ENCODE measurements at places on chromosomes 12 and 14.

DNA sequence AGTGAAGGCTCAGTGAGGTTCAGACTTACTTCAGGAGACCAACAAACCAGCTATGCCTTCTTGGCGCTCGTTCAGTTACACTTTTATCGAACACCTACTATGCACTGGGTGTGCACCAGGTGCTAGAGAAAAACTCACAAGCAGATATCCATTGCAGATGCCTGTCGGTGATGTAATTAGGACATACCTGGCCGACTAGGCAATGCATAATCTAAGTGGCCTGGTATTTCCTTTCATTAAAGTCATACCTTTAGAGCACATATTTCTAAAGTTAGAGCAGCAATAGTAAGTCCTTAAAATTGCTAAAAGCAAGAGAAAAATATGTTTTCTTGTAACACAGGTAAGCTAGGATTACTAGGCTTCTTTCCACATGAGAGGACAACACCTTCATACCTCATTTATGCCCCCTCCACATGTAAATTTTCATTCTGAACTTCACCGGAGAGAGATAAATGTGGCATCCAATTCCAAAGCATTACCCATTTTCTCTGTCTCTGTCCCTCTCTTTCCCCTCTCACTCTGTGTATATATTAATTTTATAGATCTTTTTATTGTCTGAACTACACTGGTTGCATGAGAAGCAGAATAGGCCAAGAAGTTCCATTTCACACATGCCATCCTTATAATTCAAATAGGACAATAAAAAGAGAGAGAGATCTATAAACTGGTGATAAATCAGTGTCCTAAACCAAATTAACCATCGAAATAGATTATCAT, 242.2 kb downstream of the SPTSSA start:
- no peak for DNase-seq

- no peak for DNase-seq
Measured at GRCh38 chr14:95355422-95355821, 35.7 kb upstream of the CLMN start.

- DNase-seq = no peak
Measured at GRCh38 chr12:2160043-2160442, 107.3 kb downstream of the CACNA1C start.

DNA sequence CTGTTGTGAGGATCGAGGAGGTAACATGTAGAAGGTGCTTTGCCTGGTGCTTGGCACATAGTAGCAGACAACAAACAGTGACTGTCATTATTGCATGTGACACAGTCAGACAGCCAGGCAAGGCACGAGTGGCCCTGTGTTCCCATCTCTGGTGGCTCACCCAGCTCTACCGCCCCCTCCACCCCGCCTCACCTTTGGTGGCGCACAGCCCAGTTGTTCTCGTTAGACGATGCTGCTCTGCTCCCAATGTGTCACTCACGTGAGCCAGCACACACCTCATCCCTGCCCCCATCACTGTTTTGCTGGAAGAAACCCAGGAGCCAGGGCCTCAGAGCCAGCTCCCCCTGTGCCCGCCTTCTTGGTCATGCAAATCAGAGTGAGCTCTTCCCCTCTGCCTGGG, 113.3 kb downstream of the CALM1 start:
- no peak for DNase-seq

GRCh38 chr12:19129486-19130223, at the start of gene PLEKHA5:
PLEKHA5 (plus strand) TSS chr12:19129733; CDS start chr12:19129800, 67 bp downstream.
- peak; percentile 45 for DNase-seq

DNA sequence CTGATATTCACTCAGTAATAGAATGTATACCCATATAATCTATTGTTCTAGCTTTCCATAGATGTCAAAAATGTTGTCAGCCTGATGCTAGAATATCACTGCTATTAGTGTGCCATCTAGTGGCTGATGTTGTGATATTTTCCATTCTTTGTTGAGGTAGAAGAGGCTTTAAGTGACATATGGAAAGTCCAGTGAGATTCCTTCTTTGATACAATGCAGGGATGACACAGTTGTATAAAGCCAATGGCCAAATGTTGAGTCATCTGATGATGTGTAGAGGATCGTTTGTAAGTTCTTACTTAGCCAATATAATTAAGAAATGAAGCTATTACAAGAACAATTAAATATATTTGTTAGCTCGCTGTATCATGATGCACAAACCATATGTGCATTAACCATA, 58.1 kb upstream of the PCED1B start:
- DNase-seq = peak; percentile 70

DNA sequence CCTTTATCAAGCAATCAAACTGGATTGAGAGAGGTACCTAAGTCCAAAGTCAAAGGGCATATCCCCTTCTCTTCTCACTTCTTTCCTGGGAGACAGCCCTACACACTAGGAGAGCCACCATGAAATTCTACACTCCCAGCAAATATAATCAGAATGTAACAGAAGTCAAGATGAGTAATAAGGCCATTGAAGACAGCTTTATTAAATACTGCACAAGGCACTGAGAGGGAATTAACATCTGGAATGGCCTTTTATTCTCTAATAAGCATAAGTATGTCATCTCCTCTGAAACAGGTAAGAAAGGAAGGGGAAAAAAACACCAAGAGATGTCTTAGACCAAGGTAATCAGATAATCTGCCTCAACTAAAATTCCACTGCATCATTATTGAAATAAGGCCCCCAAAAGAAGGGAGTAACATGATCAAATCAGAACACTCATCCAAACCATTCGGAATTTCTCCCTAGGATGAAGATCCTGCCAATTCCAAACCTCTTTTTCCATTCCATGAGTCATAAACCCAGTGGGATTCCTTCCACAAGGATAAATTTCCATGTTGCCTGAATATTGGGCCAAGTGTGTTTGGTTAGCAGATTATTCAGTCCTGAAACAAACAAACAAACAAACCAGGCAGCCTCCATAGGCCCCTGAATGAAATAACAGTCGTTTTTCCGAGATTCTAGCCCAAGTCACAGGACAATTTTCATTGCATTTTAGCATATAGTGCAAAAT, 19.9 kb downstream of the SLC35F4 start:
- DNase-seq = peak; percentile 56

GRCh38 chr14:105711044-105711620, 184.7 kb downstream of the TMEM121 start:
- no peak for DNase-seq

DNA sequence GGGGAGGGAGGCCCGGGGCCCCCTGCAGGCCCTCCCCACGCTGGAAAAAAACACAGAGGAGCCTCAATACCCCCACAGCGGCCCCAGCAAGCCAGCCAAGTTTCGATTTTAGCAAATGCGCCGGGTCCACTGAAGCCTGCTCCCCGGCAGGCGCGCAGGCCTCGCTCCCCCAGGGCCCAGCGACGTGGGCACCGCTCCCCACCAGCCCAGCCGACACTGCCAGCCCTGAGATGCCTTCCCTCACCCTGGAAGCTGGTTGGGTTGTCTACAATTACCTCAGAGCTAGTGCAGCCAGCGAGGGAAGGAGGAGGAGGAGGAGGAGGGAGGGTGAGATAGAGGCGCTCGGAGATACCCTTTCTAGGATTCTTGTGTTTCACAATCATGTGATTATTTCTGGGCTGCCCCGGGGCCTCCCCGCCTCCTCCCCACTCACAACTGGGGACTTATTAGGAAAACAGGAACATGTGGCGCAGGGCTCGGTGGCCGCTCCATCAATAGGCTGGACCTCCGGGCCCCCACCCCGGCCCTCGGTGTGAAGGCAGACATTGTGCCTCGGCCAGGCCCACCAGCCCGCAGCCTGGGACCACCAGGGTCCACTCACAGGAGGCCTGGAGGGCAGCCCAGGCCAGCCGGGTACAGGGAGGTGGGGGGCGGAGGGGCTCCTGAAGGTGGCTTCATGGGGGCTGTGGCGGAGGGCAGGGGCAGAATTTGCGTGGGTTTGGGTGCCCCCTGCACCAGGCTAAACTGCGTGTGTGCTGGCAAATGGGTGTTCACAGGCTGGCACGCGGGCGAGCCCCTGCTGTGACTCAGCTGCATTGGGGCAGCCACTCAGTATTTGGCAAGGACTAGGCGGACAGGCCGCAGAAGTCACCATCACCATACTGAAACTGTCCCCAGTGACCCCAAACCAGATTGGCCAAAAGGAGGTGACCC, 109.9 kb downstream of the NCOR2 start:
- no peak for DNase-seq

GRCh38 chr12:47812797-47813510, 6.7 kb downstream of the HDAC7 start:
- DNase-seq = peak; percentile 81

- DNase-seq = no peak
Measured at GRCh38 chr12:2234091-2234490, 181.3 kb downstream of the CACNA1C start.

DNA sequence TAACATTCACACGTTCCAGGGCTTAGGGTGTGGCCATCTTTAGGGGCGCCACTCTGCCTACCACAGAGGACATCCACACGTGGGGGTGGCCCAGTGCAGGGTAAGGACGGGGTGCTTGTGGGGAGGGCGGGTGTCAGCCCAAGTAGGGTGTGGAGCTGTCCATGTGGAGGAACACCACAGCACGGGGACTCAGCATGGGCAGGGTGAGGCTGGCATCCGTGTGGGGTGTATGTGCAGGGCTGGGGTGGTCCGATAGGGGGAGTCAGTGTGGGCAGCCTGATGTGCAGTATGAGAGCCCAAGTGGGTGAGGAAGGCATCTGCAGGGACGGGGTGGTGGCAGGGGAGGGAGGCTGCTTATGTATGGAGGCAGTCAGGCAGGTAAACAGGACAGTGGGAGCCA, 17.7 kb downstream of the PSMC1 start:
- no peak for DNase-seq

DNA sequence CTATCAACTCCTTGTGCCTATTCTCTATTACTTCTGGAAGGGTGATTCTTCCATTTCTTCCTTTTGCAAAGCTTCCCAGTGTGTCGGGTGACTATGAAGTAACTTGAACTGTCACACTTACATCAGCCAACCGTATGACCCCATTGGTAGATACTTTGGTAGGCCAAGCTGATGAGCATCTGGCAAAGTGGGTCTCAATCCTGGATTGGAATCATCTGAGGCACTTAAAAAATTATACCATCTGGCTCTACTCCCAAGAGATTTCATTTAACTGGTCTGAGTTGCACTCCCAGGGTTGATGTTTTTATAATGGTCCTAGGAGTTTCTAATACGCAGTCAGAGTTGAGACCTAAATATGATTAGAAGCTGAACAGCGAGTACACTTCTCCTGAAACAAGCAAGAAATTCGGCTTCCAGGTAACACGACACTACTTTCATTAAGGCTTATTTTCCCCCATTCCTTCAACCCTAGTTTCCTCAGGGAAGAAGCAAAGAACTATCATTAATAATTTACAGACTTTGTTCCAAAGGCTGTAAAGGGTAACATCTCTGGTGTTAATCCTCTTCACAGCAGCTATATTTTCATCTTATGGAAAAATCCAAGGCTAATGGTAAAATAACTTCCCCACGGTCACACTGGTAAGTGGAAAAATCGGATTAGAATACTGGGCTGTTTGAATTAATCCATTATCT, 76.8 kb downstream of the PDE6H start:
- DNase-seq = no peak

GRCh38 chr12:14249368-14249767, 116.1 kb upstream of the ATF7IP start:
- no peak for DNase-seq

DNA sequence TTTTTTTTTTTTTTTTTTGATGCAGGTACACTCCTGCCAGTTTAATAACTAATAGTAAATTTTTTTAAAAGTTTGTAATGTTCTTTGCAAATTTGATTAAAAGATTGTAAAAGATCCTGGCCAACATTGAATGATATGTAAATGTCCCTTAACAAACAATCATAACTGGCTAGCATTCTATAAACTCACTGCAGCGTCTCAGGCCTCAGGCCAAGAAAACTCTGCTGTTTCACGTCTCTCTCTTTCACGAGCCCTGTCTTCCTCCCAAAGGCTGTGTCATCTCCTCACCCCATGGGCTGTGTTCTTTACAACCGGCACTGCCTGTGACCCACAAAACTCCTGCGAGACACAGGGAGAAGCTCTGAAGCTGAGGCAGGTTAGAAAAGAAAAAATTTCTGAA, 103.3 kb downstream of the NUAK1 start:
- DNase-seq = no peak

GRCh38 chr12:48119834-48120195, 651 bp downstream of the PFKM start:
- no peak for DNase-seq

Measured in fibroblast of skin of left biceps (primary cell).